ENCODE measurements at places on chromosomes 7 and 10.

- no peak for DNase-seq
Measured at GRCh38 chr7:39952803-39953202, 2.7 kb downstream of the CDK13 start.

GRCh38 chr10:13990392-13990805, 340.3 kb downstream of the FRMD4A start:
- no peak for DNase-seq

GRCh38 chr10:124117511-124117785, 24.1 kb upstream of the CHST15 start:
- no peak for DNase-seq

- no peak for DNase-seq
Measured at GRCh38 chr10:21518641-21519396, 6.7 kb downstream of the SKIDA1 start.

DNA sequence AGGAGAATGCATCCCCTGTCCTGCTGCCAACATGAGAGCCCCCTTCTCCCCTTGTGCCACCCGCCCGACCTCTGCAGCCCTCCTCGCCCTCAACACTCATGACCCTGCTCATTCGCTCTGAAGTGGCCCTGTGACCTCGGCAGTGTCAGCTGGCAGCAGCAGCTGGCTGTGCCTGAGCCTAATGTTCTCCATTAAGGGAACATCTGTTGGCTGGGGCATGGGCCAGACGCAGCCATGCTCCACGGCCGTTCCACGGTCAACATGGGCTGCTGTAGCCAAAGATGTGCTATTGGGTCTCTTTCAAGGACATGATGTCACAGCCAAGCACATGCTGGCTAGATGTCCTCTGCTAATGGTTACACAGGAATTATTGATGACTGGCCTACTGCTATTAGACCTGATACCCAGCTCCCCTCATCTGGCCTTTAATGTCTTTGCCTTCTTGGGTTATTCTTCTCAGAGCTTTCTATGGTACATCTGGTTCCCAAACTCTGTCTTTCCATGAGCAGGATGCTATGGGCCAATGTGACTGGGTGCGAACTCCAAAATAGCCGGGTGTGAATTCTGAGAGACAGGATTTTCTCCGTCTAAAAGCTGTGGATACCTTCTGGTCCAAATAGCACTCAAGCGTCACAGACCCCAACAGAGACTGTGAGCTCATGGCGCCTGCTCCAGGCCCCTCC, 22.4 kb downstream of the ADCYAP1R1 start:
- no peak for DNase-seq

DNA sequence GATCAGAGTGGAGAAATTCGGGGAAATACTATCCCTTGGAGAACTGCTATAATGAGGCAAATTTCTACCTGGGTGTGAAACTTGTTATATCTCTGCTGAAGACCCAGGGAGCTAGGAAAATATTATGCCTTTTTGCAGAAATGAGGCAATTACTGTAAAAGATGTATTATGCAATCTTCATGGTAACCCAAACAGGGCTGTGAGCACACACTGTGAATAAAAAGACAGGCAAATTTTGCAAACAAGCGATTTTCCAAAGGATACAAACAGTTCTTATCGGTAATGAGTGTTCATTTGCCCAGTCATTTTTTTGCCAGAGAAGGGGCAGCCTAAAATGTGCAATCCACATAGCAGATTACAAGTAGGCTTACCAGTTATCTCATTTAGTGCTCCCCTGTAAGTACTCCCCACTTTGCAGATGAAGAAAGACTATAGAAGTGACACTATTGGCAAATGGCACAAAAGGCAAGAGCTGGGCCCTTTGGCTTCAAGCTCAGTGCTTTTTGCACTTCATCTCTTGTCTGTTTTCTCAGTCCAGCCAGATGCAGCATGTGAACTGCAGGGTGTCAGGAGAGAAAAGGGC, 205.8 kb downstream of the HECW1 start:
- no peak for DNase-seq

All from stimulated activated naive CD8-positive, alpha-beta T cell treated with anti-CD3 and anti-CD28 coated beads, Interleukin-15, amount 100 ng/mL, for 72 hours (primary cell).